OCI-M1 (cell line): ENCODE measurements at places on chromosomes 5 and 9.
A peak's percentile ranks its signal among the peaks of the same experiment; 100 is the strongest.

GRCh38 chr9:128099231-128099931 lies 28.1 kb downstream of the PTGES2 start:
- no peak for DNase-seq

- peak; percentile 13 for DNase-seq
These were observed 141.4 kb downstream of the NPR3 start for GRCh38 chr5:32852535-32852934.

DNA sequence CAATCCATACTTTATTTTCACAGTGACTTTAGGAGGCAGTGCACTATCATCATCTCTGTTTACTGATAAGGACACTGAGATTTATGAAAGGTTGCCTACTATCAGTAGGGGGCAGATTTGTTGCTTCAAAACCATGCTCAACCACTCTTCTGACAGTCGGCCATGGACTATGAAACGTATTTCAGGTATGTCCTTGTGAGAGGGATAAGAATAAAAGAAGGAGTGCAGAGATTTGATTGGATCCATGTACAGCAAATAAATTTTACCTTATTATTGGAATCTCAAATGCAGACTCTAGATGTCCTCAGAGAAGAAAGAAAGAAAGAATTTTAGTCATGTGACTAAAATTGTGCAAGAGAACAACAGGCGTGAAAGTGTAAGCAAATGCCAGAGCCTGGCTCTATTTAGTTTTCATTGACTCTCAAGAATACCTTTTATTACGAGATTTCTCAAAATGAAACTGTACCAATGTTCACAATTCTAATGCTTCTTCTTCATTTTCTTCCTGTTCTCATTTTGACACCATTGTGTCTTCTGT lies 296.6 kb upstream of the RASA1 start:
- DNase-seq, result peak; percentile 48

DNA sequence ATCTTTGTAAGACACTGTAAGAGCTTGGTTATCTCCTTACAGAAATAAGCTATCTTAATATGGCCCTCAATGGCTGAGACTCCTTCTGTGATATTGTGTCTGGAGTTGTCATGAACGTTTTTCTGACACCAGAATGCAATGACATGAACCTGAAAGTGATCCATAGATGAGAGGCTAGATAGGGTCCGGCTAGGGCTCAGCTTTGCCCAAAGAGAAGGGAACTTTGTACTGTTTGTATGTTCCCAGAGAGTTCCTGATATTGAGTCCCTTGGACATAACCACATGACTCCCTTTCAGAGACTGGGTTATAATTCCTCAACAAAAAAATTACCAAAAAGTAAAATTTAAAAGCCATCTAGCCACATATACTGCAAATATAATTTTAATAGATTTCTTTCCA lies 575.8 kb upstream of the CLINT1 start:
- DNase-seq, result no peak

GRCh38 chr5:124071039-124071438 lies 559.1 kb downstream of the CSNK1G3 start:
- no peak for DNase-seq

- DNase-seq, result no peak
These were observed 3.5 kb downstream of the KDM4C start for GRCh38 chr9:6761306-6761705.

- DNase-seq, result peak; percentile 71
These were observed 5.5 kb downstream of the GIN1 start for GRCh38 chr5:103114440-103114839.

- DNase-seq, result no peak
These were observed 7.7 kb upstream of the C5orf47 start for GRCh38 chr5:173981185-173981761.

DNA sequence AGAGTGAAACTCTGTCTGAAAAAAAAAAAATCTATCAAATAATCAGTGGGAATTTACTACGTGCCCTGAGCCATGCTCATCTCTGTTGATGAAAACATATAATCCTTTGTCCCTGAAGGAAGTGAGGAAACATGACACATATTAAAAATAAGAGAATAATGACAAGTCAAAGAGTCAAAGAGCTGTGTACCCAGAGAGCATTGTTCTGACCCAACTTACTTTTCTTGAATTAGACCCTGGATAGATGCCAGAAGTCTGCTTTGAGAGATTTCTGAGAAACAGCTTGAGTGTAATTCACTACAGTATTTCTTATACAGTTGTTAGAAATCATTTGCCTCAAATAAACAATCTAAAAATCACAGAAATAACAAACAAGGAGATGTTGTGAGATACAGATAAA lies 490.0 kb upstream of the PIK3R1 start:
- no peak for DNase-seq

- DNase-seq, result peak; percentile 53
These were observed 2076.0 kb upstream of the CDH9 start for GRCh38 chr5:29114331-29114768.

DNA sequence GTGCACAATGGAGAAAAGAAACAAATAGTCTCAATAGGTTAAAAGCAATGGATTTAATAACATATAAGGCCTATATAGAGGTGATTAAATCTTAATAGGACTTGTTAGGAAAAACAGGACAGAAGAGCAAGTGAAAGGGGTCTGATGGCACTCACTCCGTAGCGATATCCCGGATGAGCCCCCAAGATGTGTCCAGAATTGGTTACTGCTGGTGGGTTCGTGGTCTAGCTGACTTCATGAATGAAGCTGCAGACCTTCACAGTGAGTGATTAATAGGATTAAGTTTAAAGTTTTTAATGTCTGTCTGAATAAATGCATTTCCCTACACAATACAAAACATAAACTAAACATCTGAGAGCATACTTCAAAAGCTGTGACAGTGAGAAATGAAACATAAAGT lies 110.4 kb upstream of the FAM174A start:
- no peak for DNase-seq

DNA sequence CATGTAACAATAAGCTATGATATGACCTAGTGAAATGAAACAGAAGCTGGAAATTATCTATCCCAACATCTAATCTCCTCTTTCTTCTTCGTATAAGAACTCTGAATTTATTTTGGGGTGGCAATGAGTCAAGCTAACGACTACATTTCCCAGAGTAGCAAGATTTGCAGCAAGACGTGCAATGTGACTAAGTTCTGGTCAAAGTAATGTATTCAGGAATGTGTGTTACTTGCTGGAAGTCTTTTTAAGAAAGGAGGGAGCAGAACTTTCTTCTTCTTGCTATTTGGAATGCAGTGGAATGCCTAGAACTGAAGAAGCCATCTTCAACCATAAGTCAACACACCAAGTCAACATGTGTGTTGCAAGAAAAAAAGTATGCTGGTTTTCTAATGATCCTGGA lies 406.6 kb upstream of the MEF2C start:
- no peak for DNase-seq

GRCh38 chr5:37774912-37775483 lies 64.8 kb downstream of the GDNF start:
- peak; percentile 69 for DNase-seq

- no peak for DNase-seq
These were observed 18.4 kb downstream of the URM1 start for GRCh38 chr9:128389395-128390149.

DNA sequence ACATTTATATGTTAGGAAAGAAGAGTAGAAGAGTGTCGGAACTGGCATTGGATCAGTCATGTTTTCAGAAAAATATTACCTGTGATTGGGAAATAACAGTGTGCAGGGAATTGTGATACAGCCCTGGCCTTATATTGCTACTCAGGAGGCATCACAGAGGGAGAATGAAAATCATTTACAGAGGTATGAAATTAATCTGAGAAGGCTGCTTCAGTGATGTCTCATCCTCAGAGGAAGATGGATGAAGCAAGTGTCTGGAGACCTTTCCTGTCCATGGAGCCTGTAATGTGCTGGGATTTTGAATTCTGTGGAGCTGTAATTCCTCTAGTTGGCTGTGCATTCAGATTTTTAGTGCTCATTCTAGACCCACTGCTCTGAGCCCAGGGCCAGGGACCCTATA lies 3.8 kb downstream of the ACTBL2 start:
- DNase-seq, result no peak

- peak; percentile 29 for DNase-seq
These were observed 176.1 kb downstream of the ATPSCKMT start for GRCh38 chr5:10073441-10074104.

- DNase-seq, result no peak
These were observed 242.6 kb downstream of the DENND1A start for GRCh38 chr9:123687246-123687751.

GRCh38 chr9:127976498-127976897 lies 4.3 kb downstream of the EEIG1 start:
- DNase-seq, result no peak

GRCh38 chr9:22808876-22809275 lies 362.3 kb downstream of the DMRTA1 start:
- no peak for DNase-seq

GRCh38 chr5:148951612-148952011 lies 111.2 kb downstream of the SH3TC2 start:
- no peak for DNase-seq

DNA sequence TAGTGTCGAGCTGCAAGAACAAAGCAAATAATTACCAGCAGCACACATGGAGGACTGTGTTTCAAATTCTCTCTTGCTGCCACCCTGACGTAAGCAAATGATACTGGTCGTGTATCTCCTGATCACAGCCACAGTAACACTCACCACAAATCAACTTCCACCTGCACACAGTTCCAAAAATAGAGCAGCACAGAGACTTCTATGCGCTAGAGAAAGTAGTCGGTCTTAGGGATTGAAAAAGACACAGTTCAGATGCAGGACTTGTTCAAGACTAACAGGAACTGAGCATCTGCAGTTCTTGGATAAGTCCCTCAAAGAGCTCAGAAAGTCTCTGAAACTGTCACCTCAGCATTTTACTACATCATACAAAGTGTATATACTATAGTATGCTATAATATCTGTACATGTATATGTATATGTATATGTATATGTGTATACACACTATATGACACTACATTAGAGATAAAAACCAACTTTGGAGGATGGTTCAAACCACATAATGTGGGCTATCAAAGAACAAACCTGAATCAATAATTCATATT lies 279.0 kb downstream of the GLIS3 start:
- DNase-seq, result peak; percentile 89

- no peak for DNase-seq
These were observed 78.5 kb downstream of the MYO10 start for GRCh38 chr5:16857635-16858034.

GRCh38 chr5:81300921-81301270 lies 491 bp upstream of the ZCCHC9 start:
- peak; percentile 59 for DNase-seq

GRCh38 chr5:135667673-135668072 lies 88.9 kb upstream of the CXCL14 start:
- no peak for DNase-seq

DNA sequence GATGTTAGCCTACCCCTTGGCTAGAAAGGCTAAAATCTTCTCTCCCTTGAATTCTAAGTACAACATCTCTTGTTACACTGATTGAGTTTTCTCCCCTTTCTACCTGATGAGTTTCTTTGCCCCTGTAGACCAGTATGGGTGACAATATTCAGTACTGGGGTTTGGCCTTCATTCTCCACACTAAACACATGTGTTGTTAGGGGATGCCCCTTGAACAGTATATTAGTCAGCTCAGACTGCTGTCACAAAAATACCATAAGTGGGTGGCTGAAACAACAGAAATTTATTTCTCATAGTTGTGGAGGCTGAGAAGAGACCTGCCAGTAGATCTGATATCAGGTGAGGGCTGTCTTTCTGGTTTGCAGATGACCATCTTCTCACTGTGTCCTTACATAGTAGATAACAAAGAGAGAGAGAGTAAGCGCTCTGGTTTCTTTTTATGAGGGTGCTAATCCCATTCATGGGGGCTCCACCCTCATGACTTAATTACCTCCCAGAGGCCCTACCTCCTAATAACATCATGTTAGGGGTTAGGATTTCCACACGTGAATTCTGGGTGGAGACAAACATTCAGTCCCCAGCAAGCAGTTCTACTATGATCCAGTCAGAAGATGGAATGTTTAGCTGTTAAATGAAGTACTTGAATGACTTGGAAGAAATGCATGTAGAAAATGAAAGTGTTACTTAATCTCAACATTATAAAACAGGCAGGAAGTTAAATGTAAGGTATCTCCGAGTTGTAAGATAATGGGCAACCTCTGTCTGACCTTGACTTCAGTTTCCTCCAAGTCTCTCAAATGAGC lies 17.5 kb downstream of the VLDLR start:
- DNase-seq, result no peak

- no peak for DNase-seq
These were observed 108.5 kb downstream of the DOCK2 start for GRCh38 chr5:169745441-169746146.

GRCh38 chr5:72121780-72122445 lies 14.6 kb downstream of the MAP1B start:
- DNase-seq, result no peak

DNA sequence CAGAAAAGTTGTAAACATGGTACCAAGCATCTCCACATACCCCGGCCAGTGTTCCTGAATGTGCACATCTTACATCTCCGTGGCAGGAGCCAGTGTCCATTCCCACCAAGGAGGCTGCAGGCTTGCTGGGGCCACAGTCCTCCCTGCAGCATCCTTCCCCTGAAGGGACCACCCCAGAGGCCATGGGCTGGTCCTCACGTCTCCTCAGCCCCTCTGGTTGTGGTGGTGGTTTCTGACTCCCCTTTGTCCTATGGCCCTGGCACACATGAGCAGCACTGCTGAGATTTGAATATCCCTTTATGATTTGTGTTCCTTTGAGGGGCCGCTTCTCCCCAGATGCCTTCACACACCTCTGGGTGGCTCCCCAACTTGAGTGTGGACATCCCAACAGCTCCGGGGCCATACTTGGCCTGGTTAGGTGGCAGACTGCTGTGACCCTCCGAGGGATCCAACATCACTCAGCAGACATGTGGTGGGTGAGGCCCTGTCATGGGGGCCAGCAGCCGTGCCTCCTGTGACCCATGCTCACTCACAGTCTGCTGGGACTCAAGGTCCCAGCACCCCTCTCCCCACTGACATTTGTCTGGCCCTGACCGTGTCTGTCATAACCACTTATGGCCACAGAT lies 14.3 kb downstream of the PHF2 start:
- no peak for DNase-seq

GRCh38 chr9:7802666-7803065 lies 3.1 kb upstream of the DMAC1 start:
- DNase-seq, result peak; percentile 90

- no peak for DNase-seq
These were observed 3.6 kb downstream of the NEURL1B start for GRCh38 chr5:172644711-172645110.

DNA sequence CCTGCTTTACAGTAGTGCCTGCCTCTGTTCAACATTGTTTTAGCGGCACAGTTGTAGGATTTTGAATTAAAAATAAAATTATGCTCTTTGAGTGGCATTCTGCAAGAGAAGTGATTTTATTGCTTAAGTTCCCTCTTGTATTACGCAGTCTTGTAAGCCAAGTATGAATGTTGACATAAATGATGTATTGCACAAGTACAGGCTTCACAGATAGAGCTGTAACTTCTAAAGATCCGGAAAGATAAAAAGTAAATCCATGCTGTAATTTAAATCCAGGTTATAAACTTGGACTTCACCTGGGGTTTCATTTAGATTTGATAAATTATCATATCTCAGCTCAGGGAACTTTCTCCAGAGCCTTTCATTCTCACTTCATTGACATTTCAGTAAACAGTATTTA lies 1114.7 kb downstream of the PTPRD start:
- peak; percentile 86 for DNase-seq
